ENCODE measurements at places on chromosomes 1 and 21.

DNA sequence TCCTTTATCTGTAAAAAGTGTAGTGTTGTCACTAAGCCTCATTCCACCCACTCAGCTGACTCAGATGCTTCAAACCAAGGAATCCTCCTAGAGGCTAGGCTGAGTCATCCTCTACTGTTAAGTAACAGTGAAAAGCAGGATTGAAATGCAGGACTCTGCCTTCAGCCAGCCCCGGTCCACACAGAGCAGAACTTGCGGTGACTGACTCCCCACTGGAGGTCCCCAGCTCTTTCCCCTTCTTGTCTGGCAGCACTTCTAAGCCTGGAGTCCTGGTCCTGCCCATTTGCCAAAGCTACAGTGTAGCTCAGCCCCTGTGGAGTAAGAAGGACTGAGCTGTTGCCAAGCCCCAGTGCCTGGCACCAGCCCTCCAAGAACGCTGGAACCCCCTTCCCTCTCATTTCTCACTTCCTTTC is 1.7 kb downstream of the RAB7B start:
- DNase-seq, result peak; percentile 75

- DNase-seq, result no peak
Measured at GRCh38 chr1:214213136-214213535, 67.8 kb upstream of the SMYD2 start.

GRCh38 chr1:236543065-236543669 is 19.4 kb downstream of the LGALS8 start:
- DNase-seq, result no peak

- DNase-seq, result no peak
Measured at GRCh38 chr1:202086579-202087350, 36.0 kb upstream of the GPR37L1 start.

DNA sequence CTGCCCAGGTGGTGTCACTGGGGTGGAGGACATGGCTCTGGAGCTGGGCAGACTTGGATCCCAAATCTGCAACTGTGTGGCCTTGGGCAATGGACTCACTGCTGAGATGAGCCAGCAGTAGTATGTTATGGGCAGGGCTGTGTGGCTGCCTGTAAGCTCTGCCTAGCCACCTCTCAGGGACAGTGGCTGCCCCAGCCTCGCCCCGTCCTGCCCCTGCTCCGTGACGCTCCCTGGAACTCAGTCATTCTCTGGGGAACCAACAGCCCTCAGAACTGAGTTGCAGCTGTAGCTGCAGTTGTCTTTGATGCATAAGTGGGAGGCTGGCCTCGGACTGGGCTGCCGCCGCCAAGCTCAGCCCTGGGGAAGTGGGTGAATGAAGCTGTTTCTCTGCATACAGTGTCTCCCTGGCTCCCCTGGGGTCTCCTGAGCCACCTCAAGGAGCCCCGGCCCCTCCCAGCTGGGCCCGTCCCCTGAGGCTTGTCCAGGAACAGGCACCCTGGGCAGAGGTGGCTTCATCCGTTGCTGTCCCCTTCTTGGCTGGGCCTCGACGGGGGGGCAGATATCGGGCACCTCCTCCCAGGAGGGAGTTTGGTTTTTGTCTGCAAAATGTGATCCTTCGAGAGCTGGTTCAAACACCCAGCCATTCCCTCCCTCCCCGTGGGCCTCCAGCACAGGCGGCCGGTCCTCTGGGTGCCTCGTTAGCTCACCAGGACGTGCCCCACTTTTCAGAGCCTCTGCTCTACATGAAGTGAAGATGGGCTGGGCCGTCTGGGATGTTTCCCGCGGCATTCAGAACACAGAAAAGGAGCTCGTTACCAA is 26.2 kb upstream of the PLCH2 start:
- DNase-seq, result no peak

Data from anterior cingulate cortex (tissue), 58 donors.